Keratinocyte (primary cell): ENCODE measurements at places on chromosomes 5 and 9. TPM values are rescaled to one million over a fixed set of nuclear protein-coding genes. Genes with fewer than 3 reads are reported as not detected.

PLPP7 gene
- not detected in 3 replicates for polyA plus RNA-seq

SOX30 gene
- polyA plus RNA-seq, result 0.03 to 0.06 TPM (median 0.05 TPM) in 3 replicates

IL4 gene
- polyA plus RNA-seq, result not detected in 3 replicates

BARX1 gene
- polyA plus RNA-seq, result not detected in 3 replicates

GFI1B gene
- not detected in 3 replicates for polyA plus RNA-seq

DNA sequence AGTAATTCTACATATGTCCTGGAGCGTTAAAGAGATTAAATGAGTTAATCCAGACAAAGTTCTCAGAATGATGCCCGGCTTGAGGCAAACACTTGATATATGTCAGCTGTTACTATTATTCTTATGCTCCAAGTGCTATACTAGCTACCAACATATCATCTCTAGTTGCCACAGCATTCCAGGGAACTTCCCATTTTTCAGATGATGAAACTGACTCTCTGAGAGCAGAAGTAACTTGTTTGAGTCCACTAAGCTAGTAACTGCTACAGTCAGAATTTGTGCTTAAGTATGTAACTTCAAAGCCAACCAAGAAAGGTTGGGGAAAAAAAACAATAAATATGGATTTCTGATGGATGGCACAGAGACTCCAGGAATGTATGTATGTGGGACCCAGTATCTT, 98.1 kb downstream of the CDK5RAP2 start:
- no peaks in the 10 kb centered on the region for H3K27me3 ChIP-seq
- H3K4me1 ChIP-seq, result peaks cover 6% of the 10 kb centered on the region
- DNase-seq, result no peak
- no peak overlapping the region for H3K27ac ChIP-seq

DNA sequence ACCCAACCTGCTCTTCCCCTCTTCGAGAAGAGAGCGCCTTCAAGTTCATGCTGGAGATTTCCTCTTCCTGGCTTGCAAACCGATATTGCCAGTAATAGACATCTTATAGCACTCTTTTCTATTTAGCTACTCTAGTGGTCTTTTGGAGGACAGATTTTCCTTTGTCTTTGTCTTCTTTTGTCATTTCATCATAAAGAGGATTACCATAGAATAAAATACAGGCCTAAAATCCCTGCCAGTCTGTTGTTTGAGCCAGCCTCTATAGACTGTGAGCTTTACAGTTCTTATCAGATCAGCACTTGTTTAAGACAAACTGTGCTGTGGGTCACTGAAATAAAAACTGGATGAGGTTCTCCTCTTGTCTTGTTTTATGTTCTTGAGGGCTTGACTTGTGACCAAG, 802.8 kb downstream of the NR2F1-AS1 start:
- H3K4me3 ChIP-seq, result no peak overlapping the region
- no peak overlapping the region for H3K27ac ChIP-seq
- no peaks in the 10 kb centered on the region for H3K27me3 ChIP-seq
- H3K36me3 ChIP-seq, result no peaks in the 10 kb centered on the region
- H3K4me1 ChIP-seq, result no peaks in the 10 kb centered on the region

- no peaks in the 10 kb centered on the region for H3K4me1 ChIP-seq
- no peak for DNase-seq
These were observed 166.1 kb downstream of the GNAQ start for GRCh38 chr9:77865385-77866047.

DNA sequence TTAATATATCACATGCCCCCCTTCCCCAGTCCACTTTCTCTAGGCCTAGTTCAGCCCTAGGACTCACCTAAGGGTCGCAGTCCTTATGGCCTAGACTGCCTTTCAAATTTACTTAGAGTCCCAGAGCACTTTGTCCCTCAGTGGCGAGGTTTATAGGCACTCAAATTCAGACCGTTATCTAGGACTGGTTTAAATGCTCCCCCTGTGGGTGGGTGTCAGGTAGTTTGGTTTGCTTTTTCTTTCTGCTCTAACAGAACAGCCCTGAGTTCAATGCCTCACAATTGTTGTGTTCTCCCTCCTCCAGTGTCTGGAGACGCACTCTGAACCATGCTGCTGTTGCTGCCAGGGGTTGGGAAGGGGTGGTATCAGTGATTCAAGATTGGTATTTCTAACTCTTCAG, 317.1 kb downstream of the MAT2B start:
- DNase-seq, result no peak
- no peaks in the 10 kb centered on the region for H3K27me3 ChIP-seq
- no peak overlapping the region for H3K27ac ChIP-seq
- no peaks in the 10 kb centered on the region for H3K36me3 ChIP-seq
- H3K4me1 ChIP-seq, result no peaks in the 10 kb centered on the region

- peaks cover 20% of the 10 kb centered on the region for H3K27me3 ChIP-seq
- DNase-seq, result no peak
- no peak overlapping the region for H3K27ac ChIP-seq
- no peaks in the 10 kb centered on the region for H3K36me3 ChIP-seq
- H3K4me1 ChIP-seq, result peaks cover 24% of the 10 kb centered on the region
These were observed 3.3 kb downstream of the SLC46A2 start for GRCh38 chr9:112887381-112887780.
